Right forelimb (tissue), 1 donor: ENCODE measurements at places on chromosomes 1 and 21.

GRCh38 chr1:203772836-203773235 is 7.9 kb downstream of the LAX1 start:
- no peak for DNase-seq

DNA sequence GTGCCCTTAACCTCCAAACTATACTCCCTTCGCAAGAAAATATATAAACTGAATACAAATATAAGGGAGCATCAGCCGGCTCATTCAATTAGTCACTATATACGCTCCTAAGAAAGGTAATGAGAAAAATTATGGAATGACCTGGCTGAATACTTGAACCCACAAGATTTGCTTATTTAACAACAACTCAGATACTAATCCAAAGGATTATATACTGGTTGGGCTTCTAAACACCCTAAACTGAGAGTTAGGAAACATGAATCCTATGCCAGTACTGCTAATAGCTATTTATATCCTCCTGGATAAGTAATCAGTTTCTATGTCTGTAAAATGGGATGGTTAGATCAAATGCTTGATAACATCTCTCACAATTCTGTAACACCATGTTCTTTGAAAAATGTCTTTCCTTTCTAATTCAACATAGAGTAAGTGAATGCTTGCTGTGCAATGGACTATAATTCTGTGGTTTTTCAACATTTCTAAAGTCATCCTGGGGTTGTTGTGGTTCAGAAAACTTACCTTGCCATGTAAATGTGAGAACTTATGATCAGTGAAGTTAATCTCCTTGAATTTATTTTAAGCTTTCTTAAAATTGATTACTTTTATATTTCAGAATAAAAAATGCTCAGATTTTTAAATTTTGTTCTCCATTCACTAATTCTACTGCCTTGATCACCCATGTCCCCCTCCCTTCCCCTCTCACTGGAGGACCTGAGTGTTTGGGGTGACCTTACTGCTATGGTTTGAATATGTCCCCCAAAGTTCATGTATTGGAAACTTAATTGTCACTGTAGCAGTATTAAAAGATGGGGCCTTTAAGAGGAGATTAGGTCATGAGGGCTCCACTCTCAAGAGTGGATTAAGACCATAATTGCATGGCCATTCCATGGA is 14.5 kb downstream of the DUSP10 start:
- no peak for DNase-seq

DNA sequence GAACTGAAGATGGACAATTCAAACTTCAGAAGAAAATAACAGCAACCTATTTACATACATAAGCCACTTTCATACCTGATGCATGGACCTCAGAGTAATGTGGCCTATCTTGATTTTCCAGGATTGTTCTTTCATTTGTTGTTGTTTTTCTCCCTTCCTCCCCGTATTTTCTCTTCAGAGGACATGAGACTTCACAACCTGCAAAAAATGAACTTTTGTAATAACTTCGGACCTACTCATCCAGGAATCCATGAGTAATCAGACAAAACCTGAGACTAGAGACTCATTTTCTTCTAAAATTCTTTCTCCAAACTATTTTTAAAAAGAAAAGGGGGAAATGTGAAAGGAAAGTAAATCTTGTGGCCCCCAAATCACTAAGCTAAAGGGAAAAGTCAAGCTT is 17.6 kb upstream of the PLA2G5 start:
- no peak for DNase-seq

DNA sequence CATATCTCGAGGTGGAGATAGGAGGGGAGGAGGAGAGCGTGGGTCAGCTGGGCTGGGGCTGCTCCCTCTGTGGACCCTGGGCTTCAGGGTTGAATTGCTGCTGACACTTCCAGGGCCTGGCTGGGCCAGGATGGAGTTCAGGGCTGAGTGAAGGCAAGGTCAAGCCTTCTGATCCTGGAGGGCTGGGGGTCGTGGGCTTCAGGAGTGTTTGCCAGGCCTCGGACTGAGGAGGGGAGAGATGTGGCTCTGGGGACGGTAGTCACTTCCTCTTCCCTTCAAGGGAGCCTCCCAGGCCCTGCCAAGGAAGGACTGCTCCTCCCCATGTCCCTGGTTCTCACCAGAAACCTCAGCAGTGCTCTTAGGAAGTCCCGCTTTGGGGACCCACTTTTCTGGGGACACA is 12.1 kb upstream of the FAM131C start:
- peak; percentile 30 for DNase-seq

DNA sequence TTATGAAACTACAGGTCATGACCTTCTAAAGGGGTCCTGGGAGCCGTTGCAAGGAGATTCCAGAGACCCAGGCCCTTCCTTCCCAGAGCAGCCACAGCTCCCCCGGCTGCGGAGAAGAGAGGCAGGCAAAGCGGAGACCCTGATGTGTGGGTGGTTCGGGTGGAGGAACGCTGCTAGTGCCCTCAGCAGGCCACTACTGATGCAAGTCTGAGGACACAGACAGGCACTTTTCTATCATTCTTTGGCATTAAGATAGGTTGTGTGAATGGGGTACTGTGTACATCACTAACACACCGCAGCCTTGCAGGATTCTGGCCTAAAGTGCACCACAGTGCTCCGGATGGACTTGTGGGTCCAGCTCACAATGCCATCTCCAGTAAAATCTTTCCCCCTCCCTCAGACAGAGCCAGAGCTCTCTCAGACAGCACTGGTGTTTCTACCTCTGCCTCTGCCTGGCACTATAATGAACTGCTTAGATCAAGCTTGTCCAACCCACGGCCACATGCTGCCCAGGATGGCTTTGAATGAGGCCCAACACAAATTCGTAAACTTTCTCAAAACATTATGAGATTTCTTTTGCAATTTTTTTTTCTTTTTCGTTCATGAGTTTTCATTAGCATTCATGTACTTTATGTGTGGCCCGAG is 121.4 kb downstream of the TGFBR3 start:
- DNase-seq = no peak

GRCh38 chr1:3124246-3124645 is 55.2 kb downstream of the PRDM16 start:
- no peak for DNase-seq
